ENCODE measurements at places on chromosomes 6 and 20.

DNA sequence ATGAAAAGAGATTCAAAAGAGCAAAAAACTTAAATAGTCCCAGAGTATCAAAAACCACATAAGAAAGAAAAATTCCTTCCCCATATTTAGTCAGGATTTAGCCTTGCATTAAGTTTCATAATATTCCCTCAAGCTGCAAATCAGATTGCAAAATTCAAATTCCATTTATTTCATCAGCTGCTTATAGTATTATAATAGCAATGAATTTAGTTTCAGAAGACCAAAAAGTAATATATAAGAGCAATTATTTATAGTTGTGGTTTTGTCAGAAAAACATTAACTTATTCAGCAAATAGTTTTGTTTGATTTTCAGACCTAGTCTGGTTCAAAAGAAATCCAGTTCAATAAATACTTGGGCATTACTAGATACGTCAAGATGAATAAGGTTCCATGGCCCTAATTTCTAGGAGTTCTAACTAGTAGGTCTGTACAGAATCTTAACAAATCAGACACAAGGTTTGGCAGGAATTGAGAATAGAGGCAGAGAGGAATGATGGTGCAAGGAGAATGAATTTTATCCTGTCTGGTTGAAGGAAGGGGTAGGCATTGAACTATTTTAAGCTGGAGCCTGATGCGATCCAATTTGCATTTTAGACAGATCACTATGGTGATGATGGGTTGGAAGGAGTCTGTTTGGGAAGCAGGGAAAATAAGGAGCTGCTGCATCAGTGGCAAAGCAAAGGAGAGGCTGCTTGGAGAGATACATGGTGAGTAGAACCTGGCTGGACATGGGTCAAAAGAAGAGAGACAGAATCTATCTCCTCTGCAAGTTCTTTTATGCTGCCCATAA lies 163.9 kb upstream of the STXBP5 start:
- no peak for DNase-seq

DNA sequence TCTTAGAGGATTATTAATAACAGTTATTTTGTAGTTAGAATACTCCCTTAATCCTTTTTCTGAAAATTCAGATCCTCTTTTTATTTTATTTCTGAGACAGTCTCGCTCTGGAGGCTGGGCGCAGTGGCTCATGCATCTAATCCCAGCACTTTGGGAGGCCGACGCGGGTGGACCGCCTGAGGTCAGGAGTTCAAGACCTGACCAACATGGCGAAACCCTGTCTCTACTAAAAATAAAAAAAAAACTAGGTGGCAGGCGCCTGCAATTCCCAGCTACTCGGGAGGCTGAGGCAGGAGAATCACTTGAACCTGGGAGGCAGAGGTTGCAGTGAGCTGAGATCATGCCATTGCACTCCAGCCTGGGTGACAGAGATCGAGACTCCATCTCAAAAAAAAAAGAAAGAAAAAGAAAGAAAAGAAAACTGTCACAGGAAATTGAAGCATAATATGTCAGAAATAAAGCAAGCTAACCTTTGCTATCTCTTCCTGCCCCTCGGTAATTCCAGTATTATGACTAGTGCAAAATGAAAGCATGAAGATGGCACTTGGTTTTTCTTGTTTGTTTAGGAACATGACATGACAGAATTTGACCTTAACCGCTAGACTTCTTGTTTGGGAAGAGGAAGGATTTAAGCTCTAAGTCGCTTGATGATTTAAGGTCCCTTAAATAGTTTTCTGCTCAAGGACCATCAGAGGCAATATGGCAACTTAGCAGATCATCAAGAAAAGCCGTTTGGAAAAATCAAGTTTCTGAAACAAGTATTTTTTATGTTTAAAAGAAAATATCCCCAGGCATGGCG lies 1.8 kb upstream of the RBM39 start:
- DNase-seq: no peak

DNA sequence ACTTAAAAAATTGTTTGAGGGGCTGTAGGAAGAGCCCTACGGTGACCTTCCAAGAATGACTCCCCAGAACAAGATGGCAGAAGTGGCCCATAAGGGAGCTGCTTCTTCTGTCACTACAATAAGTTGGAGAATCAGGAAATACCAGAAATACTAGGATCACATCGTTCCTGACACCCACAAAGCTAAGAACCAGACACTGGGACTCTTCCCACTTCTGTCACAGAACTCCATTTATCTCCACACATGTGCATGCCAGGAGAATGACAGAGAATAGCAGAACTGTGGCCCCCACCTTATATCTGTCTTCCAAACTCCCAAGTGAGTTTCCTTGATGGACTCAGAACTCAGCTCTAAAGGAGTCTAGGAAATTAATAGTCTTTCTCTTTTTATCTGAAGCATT lies 54.6 kb upstream of the UBR2 start:
- no peak for DNase-seq

DNA sequence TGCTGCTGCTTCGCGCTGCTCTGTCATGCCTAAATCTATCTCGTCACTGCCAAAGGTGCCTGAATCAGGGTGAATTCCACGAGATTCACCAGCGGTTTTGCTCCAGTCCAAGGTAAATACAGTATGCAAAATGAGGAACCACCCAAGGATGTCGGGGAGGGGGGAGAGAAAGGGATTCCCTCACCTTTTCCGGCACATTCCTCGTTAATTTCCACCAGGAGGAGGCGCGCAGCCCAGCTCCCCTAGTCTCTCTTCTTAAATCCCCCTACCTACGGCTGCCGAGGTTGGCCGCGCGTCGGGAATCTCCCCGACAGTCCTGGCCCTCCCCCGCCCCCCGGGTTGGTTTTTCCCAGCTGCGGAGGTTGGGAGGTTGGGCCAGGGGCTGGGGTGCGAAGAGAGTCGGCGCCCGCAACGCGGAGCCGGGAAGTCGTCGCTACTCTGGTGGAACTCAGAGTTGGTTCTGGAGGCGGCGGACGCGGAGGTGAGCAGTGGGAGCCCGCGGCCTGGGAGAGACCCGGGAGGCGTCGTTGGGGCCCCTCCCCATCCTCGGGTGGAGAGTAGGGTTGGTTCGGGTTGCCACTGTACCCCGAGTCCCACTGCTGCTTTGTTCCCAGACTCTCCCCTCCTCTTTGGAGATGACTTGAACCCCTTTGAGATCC lies at the start of gene TPBG:
Gene TPBG, plus strand, starts transcription at position 390 of the 659 bp plus-strand sequence. CDS start 1,145 bp downstream, outside the sequence.
- peak; percentile 13 for DNase-seq

- DNase-seq: no peak
Observed at GRCh38 chr6:163797296-163797845, 382.9 kb downstream of the QKI start.

- DNase-seq: no peak
Observed at GRCh38 chr6:128487746-128488145, 32.7 kb downstream of the PTPRK start.

GRCh38 chr6:64520050-64520449 lies 884.4 kb downstream of the PHF3 start:
- DNase-seq: no peak

GRCh38 chr20:62818592-62819493 lies 2.0 kb downstream of the COL9A3 start:
- no peak for DNase-seq

- DNase-seq: no peak
Observed at GRCh38 chr6:85015396-85015990, 251.1 kb upstream of the TBX18 start.

DNA sequence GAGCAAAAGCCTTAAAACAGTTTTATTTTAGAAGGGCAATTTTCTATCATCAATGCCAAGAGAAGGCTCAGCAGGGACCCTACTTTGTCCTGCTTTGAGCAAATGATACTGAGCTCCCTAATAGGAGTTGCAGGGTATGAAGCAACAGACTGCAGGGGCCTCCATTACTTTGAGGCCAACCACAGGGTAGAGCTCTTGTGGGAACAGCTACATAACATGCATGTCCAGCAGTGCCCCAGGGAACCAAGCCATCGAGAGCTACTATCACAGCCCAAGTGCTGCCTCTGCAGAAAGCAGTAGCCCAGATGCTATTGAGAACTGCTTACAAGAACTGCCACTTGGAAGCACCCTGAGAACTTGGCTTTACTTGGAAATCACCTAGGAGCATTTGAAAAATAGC lies 222.1 kb downstream of the LAMA2 start:
- no peak for DNase-seq

DNA sequence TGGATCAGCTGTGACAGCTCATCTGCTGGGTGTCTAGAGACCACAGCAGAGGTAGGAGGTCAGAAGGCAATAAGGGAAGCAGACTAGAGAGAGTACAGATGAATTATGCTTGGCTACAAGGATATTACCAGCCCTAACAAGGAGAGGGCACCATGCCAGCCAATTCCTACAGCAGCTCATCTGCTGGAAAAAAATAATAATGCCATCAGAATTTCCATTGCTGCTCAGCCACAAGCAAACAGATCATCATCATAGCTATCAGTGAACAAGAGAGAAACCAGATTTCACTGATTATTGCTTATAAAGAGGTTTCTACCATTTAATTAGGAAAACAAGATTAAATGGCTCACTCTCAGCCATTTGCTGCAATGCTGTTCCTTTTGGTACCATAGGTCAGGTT lies 66.5 kb downstream of the PSMG4 start:
- no peak for DNase-seq

GRCh38 chr6:41488433-41489119 lies 57.6 kb upstream of the FOXP4 start:
- DNase-seq: no peak

- no peak for DNase-seq
Observed at GRCh38 chr6:21075986-21076385, 517.6 kb upstream of the SOX4 start.

GRCh38 chr20:45833883-45834796 lies 541 bp downstream of the SNX21 start:
- peak; percentile 79 for DNase-seq

GRCh38 chr6:69305456-69305855 lies 491.4 kb downstream of the LMBRD1 start:
- DNase-seq: no peak

DNA sequence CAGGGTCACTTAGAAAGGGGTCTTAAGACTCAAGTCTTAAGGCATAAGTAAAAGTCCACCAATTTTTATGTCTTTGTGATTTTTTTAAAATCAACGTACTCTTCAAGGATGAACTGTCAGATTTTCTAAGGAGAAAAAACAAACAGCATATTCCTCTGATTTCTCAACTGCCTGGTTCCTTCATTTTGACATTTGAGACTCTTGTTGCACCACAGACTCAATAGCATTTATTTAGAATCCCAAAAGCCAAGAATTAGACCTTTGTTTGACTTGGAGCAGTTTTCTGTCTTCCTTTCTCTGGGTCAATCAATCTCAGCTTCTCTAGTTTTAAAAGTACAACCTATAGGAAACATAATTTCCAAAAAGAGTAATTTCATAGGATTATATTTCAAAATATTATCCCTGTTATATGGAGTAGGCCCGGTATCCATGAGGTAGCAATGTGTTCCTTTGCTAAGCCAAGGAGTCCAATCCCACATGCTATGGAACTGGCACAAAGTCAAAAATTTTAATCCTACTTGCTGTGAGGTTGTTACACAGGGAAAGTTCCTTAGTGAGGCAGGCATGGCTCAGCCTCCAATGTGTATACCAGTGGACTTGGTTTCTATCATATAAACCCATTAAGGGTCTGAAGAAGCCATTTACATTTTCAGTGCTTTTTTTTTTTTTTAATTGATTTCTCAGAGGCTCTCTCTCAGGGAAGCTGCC lies 405.7 kb downstream of the KIF16B start:
- DNase-seq: no peak

DNA sequence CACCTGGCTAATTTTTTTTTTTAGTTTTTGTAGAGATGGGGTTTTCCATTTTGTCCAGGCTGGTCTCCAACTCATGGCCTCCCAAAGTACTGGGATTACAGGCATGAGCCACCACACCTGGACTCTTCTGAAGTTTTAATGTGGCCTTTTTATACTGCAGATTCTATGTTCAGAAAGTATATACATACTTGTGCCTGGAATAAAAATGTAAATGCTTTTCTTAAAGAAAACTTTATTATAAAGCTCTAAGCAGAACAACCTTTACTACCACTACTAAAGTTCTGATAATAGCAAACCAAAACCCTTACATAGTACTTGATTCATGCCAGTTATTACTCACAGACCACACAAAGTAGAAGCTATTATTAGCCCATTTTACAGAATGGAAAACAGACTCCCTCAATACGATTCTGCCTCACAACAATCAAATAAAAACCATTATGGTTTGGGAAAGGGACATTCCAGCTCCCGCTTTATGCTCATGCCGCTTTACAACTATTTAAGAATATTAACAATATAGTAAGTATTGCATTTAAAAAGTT lies 5.3 kb downstream of the PHIP start:
- no peak for DNase-seq

DNA sequence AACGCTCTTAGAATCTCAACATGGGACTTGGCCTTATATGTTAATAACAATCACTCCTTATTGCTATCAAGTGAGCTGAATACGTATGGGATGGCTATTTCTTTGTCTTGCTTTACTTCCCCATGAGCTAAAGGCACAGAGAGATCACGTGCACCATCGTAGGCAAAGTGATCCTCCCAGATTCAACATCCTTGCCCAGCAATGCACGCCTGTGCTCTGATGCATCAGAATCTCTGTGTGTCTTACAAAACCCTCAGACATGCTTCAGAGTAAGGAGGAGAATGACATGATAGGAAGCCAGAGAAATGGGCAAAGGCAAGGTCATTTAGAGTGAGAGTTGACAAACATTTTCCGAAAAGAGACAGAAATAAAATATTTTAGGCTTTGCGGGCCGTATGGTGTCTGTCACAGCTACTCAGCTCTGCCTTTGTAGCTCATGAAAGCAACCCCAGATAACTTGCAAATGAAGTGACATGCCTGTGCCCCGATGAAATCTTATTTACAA lies 277.6 kb upstream of the CDH4 start:
- no peak for DNase-seq

GRCh38 chr6:13351271-13351670 lies 22.9 kb upstream of the TBC1D7 start:
- no peak for DNase-seq

- no peak for DNase-seq
Observed at GRCh38 chr20:34988191-34988540, 32.5 kb downstream of the MYH7B start.

- no peak for DNase-seq
Observed at GRCh38 chr6:165805636-165806035, 142.6 kb upstream of the PDE10A start.

- no peak for DNase-seq
Observed at GRCh38 chr6:36697481-36697903, at the start of gene RAB44. Gene RAB44 (plus strand): TSS chr6:36697826. CDS start chr6:36704236, 6,410 bp downstream.

- DNase-seq: no peak
Observed at GRCh38 chr6:43335469-43335868, 26.8 kb upstream of the CRIP3 start.

DNA sequence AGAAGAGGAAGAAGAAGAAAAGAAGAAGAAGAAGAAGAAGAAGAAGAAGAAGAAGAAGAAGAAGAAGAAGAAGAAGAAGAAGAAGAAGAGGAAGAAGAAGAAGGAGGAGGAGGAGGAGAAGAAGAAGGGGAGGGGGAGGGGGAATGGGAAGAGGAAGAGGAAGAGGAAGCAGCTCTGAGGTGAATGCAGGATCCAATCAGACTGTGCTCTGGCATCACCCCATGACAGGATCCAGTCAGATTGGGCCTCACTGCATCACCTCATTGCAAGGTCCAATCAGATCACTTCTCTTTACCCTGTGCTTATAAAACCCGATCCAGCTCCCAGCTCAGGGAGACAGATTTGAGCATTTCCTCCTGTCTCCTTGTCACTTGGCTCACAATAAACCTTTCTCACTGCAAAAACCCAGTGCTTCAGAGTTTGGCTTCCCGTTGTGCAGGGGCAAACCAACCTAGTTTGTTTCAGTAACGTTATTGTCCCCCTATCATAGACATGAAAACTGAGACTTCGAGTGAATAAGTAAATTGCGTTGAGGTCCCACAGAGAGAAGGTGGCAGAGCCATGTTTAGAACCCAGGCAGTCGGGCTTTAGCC lies 28.6 kb upstream of the YWHAB start:
- no peak for DNase-seq

GRCh38 chr6:70819646-70820045 lies 137.2 kb downstream of the B3GAT2 start:
- DNase-seq: no peak

Measured in GM12891 (cell line).